Stimulated activated CD4-positive, alpha-beta T cell treated with anti-CD3 and anti-CD28 coated beads, Interleukin-12 subunit alpha, Interleukin-12 subunit beta, amount 100 ng/mL, for 4 hours (primary cell): ENCODE measurements at places on chromosomes 1 and 21.
A peak's percentile ranks its signal among the peaks of the same experiment; 100 is the strongest.

DNA sequence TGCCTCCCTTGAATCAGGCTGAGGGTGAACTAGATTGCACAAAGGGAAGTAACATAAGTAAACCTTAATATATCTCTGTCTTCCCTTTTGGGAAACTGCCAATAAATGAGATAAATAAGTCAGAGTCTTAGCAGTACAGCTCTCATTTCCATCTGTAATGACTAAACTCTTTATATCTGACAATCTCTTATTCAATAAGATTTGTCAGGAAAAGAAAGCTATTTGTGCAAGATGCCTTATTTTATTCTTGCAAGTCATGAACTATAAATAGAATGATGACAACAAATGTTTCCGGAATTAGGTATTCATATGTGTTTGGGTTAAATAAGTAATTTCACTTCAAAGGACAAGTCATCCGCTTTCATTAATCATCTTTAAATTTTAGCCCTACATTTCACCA is 229.2 kb downstream of the PTGER3 start:
- DNase-seq, result no peak

DNA sequence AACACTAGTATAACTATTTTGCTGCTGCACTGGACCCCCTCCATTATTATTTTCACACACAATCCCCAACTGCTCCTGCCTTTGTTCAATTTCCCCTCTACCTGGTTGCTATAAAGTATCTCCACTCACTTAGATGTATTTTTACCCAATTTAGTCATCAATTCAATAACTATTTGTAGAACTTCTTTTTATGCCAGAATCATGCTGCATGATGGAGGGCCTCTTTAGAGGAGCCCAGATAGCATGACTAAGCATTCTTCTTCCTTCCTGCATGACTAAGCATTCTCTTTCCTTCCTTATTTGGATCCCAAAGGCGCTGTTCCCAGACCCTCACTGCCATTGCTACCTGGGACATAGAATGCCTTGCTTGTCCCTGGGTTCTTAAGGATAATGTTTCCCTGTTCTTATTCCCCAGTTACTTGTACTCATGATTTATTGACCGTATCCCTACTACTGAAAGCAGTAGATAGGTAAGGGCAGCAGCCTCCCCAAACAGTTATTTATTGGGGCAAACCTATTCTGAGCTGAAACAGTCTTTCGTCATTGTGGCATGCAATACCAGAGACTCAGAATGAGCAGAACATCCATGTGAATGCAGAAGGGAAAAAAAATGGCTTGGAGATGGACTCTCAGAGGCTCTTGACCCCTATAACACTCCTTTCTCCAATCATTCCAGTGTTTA is 89.3 kb upstream of the AKT3 start:
- no peak for DNase-seq

DNA sequence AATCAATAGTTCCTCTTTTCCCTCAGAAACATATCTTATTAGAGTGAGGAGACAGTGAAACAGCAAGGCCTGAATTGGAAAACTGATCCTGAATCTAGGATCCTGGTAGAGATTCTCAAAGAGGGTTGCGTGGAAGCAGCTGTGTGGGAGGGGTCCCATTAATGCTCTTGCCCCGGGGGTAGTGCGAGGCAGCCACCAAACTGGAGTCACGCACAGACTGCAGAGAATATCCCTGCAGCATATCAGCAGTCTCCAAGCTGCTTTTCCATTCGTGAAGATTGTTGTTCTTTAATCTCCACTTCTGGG is 150.1 kb downstream of the DISC1 start:
- DNase-seq, result no peak

DNA sequence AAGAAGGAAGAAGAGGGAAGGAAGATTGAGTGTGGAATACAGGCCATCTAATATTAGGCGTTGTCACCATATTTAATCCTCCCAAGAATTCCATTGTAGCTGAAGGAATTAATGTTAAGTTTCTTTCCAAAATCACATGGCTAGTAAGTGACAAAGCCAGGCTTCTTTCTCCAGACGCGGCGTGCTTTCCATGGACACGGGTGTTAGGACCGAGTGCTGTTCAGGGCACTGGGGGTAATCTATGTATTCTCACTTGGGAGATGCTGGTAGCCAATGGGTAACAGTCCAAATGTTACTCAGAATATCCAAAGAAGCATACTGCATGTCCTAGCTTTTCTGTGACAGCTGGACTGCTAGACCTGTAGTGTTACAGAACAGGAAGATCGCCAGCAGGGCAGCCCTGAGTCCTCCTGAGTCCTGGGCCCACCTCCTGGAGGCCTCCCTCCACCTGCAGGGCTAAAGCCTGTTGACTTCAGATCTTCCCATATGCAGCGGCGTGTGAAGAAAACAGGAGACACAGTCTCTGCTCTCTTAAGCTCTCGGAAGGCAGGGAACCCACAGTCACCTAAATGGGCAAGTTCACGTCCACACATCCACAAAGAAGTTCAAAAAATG is 5.3 kb downstream of the IGSF9 start:
- DNase-seq, result no peak

- DNase-seq, result no peak
Observed at GRCh38 chr1:110787328-110788071, 85.4 kb upstream of the CD53 start.

- no peak for DNase-seq
Observed at GRCh38 chr1:90400131-90400530, 317.0 kb downstream of the BARHL2 start.

DNA sequence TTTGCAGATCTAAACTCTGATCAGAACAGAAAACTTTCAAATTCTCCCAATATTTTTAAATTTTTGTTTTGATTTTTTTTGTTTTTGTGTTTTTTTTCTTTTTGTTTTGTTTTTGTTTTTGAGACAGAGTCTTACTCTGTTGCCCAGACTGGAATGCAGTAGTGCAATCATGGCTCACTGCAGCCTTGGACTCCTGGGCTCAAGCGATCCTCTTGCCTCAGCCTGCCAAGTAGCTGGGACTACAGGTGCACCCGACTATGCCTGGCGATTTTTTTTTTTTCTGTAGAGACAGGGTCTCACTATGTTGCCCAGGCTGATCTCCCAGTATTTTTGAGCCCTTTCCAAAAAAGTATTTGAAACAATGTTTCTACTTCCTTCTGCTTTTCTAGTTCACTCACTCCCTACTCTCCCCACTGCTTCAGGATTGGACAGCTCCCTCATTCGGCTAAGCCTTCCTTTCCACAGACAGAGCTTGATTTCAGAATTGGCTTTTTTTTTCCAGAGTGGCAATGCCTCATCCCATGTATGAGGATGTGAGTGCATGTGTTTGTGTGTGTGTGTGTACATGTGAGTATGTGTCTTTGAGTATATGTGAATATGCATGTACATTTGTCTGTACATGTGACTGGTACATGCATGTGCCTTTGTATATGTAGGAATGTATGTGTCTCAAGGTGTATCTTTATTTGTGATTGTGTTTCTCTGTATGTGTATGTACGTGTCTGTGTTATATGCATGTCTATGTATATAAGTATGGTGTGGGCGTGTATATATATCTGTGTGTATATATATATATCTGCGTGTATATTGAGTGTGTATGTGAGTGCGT is 11.9 kb downstream of the LHX4 start:
- no peak for DNase-seq

- no peak for DNase-seq
Observed at GRCh38 chr1:151537112-151537511, 3.0 kb upstream of the TUFT1 start.

- DNase-seq, result no peak
Observed at GRCh38 chr1:62335656-62336055, 16.4 kb upstream of the KANK4 start.

GRCh38 chr21:41656946-41657525 is 109.8 kb downstream of the RIPK4 start:
- DNase-seq, result no peak

DNA sequence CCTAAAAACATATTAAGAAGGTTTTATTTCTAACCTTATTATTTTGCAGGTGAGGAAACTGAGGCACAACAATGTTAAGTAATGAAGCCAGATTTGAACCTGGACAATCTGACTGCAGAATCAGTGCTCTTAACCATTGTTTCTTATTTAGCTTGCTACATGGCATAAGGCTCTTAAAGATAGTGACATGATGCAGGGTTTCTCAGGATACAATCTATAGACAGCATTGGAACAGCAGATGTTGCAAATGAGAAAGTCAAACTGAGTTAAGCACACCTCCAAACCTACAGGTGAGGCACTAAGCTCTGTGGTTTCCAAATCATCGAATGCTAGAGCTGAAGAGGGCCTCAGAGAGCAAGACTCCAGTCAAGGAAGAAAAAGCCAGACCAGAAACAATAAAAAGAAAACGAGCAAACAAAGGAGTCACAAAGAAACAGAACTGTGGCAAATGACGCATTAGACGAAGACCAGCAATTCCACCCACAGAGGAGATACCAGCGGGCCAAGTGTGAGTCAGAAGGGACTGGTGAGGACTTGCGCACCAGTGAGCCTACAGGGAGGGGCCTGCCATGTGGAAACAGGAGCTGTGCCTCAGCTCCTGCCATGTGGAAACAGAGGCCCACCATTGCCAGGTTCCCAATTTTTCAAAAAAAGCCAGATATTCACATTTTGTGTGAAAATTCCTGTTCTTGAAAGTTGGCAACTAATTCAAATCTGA is 14.4 kb downstream of the CD58 start:
- peak; percentile 58 for DNase-seq

GRCh38 chr21:14244911-14245310 is 29.0 kb downstream of the RBM11 start:
- DNase-seq, result no peak

DNA sequence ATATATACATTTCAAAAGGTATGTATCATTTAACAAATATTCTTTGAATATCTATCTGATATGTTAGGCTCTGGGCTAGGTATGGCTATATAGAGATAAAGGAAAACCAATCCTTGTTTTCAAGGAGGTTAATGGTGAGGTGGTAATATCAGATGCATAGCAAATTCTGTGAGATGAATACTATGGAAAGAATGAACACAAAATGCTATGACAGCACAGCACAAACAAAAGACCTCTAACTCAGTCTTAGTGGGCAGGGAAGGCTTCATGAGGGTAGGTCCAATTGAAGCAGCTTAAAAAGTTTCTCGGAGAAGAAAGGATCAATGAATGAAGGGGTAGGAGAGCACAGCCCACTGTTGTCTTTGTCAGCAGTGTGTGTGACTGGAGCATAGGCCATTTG is 27.2 kb downstream of the FASLG start:
- DNase-seq, result no peak

- DNase-seq, result no peak
Observed at GRCh38 chr1:234107416-234108021, 203.0 kb downstream of the SLC35F3 start.

- peak; percentile 28 for DNase-seq
Observed at GRCh38 chr1:66331658-66332547, 202.1 kb upstream of the SGIP1 start.

DNA sequence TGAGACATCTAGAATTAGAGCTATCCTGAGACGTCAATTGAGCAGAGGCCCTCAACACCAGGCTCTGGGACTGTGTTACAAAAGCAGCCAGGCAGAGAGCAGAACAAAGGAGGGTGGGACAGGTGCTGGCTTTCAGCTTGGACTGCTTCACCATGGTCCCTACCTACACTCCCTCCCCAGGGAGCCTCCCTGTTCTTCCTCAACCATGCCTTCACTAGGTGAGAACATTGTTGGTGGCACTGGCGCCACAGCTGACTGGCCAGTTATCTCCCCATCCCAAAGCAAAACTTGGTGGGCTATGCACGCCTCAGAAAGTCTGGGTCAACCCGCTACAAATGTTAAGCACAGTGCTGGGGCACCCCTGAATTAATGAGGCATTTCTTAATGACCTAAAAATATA is 87.8 kb downstream of the NMNAT2 start:
- DNase-seq, result no peak

- no peak for DNase-seq
Observed at GRCh38 chr1:32791881-32792280, 25.3 kb downstream of the YARS1 start.

DNA sequence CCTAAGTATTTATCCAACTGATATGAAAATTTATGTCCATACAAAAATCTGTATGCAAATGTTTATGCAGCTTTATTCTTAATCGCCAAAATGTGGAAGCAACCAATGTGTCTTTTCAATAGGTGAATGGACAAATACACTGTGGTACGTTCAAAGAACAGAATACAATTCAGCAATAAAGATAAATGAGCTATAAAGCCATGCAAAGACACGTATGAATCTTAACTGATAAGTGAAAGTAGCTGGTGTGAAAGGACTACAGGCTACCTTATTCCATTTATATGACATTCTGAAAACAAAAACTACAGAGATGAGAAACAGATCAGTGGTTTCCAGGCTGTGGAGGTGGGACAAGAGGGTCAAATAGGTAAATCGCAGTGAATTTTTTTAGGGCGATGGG is 419.6 kb upstream of the B3GALT2 start:
- no peak for DNase-seq

GRCh38 chr1:8070381-8070811 is 44.3 kb upstream of the ERRFI1 start:
- no peak for DNase-seq

DNA sequence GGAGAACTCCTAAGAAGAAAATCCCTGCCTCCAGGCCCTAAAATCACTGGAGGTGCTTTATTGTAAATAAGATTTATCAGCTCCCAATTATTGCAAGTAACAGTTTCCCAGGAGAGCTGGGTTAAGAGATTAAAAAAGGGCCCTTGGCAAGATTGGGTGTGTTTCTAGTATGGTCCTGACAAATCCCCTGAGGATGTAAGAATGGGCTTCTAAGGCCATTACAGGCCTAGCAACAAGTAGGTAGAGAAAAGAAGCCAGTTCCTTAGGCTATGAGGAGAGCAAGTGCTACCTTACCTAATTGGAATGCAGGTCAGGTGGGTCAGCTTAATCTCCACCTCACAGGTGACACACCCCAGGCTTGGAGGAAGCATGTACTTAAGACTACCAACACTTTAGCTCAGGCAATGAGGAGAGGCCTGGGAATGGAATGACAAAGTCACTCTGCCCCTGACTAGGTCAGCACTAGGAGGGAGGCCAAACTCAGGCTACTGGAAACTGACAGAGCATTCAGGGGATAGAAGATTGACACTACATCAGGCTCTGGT is 6.8 kb upstream of the OTUD7B start:
- DNase-seq, result no peak

DNA sequence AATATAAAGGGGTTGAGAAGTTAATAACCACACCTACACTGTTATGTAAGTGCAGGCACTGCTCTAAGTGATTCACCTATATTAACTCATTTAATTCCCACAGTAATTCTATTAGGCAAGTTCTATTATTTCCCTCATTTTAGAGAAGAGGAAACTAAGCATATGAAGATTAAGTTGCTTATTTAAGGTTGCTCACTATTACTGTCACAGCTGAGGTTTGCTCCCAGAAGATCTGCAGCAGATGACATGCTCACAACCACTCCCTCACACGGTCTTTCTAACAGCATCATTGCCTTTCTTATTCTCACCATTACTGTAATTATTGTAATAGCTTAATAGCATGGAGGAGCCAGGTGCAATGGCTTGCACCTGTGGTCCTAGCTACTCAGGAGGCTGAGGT is 196.4 kb upstream of the GREM2 start:
- no peak for DNase-seq

DNA sequence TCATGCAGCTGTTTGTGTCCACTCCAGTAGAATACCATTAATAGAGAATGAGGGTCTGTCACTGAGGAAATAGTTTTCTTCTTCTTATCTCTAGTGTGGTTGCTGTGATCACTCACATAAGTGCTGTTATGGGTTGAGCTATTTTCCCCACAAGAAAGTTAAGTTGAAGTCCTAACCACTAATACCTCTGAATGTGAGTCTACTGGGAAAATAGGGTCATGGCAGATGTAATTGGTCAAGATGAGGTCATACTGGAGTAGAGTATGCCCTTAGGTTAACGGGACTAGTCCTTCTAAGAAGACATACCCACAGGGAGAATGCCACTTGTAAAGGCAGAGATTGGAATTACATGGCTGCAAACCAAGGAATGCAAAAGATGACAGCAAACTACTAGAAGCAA is 70.5 kb upstream of the COL24A1 start:
- no peak for DNase-seq

GRCh38 chr21:14748662-14749061 is 202.5 kb upstream of the SAMSN1 start:
- DNase-seq, result no peak
